ENCODE measurements at places on chromosomes 1 and 21. TPM values are rescaled to one million over a fixed set of nuclear protein-coding genes. Genes with fewer than 3 reads are reported as not detected.

The AGRN gene
- 47.6 TPM for total RNA-seq

The CR2 gene
- not detected for total RNA-seq

The ADGRL4 gene
- 25.9 TPM for total RNA-seq

The DNAJC28 gene
- 3.2 TPM for total RNA-seq

The LAMC1 gene
- 1,787 TPM for total RNA-seq

The CHIA gene
- not detected for total RNA-seq

The CRP gene
- total RNA-seq: not detected

The HPDL gene
- total RNA-seq: 0.83 TPM

The ANGPTL7 gene
- 0.34 TPM for total RNA-seq

The SERPINC1 gene
- not detected for total RNA-seq

The ACOT11 gene
- 0.69 TPM for total RNA-seq

The SLC35F3 gene
- total RNA-seq: not detected

The FGR gene
- not detected for total RNA-seq

The CAMK2N1 gene
- 6.7 TPM for total RNA-seq

The ATAD3A gene
- total RNA-seq: 27.5 TPM

The CCDC27 gene
- total RNA-seq: not detected

The CHI3L2 gene
- 86.1 TPM for total RNA-seq

The ITLN2 gene
- not detected for total RNA-seq

The ENAH gene
- 95.5 TPM for total RNA-seq
